Hair follicular keratinocyte (primary cell): ENCODE measurements at places on chromosomes 1 and 21. TPM values are rescaled to one million over a fixed set of nuclear protein-coding genes. Genes with fewer than 3 reads are reported as not detected.

KPRP gene
- 0.04 TPM in 1 of 2 replicates, not detected in the other for total RNA-seq

MCOLN3 gene
- 1.7 and 2.6 TPM in 2 replicates for total RNA-seq

UMODL1 gene
- not detected in 2 replicates for total RNA-seq

FAM72A gene
- total RNA-seq = 2.8 and 12.3 TPM in 2 replicates
